ENCODE measurements at places on chromosomes 16 and 17.
A peak's percentile ranks its signal among the peaks of the same experiment; 100 is the strongest.

GRCh38 chr17:82865774-82866395, 26.1 kb upstream of the ZNF750 start:
- no peak for DNase-seq

GRCh38 chr17:77356109-77356689, 215.4 kb downstream of the SEC14L1 start:
- no peak for DNase-seq

DNA sequence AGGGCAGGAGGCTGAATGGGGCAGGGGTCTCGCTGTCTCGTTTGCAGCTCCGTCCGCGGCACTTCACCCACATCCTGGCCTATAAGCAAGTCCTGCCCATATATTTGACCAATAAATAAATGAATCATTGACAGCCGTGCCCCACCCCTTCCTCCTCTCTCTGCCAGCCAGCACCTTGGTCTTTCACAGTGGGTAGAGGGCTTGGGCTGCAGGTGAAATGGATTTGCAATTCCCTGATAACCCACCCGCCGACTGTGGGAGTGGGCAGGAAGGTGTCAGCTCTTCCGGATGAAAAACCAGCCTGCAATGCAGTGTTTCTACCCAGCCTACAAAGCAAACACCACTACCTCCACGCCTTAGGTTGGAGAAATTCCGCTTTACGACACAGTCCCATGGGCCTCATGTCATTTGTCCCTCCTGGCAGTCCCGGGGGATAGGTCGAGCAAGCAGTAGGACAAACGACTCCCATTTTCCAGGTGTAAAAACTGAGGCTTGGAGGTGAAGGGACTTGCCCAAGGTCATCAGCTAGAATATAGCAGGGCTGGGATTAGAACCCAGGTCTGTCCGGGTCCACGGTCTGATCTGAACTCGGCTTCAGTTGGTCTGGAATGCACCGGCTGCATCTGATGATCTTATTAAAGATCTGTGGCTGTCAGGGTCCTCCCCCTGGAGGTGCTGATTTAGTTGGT, 79.0 kb downstream of the ABCC1 start:
- no peak for DNase-seq

GRCh38 chr16:75343941-75344340, 89.4 kb downstream of the CFDP1 start:
- no peak for DNase-seq

DNA sequence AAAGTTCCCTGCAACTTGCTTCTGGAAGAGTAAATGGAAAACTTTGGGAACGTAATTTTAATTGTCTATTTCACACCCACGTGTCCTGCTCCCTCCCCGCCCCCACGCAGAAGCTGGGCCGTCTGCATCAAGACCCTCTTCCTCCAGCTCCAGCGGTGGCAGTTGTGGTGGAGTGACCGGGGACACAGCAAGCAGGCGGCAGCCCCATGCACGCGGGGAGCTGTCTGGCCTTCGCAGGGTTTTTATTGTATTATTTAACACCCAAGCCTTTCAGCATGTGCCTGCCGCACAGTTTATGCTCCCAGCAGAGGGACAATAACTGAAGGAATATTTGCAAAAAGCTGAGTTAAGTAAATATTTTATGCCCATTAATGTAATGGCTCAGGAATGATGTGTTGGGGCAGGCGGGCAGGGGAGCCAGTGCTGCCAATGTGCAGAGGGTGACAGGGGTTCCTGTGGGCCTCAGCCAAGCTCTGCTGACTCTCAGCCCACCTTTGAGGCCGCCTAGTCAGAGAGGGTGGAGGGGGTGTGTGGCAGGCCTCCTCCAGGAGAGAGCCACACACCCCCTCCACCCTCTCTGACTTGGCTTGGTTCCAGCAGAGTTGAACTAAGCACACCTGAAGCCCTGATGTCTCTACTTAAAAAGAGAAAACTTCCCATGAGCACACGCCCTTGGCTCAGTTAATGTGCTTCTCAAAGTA, 32.4 kb upstream of the ENPP7 start:
- DNase-seq: no peak

- DNase-seq: no peak
These were observed 161.0 kb downstream of the FTO start for GRCh38 chr16:53864819-53865493.

DNA sequence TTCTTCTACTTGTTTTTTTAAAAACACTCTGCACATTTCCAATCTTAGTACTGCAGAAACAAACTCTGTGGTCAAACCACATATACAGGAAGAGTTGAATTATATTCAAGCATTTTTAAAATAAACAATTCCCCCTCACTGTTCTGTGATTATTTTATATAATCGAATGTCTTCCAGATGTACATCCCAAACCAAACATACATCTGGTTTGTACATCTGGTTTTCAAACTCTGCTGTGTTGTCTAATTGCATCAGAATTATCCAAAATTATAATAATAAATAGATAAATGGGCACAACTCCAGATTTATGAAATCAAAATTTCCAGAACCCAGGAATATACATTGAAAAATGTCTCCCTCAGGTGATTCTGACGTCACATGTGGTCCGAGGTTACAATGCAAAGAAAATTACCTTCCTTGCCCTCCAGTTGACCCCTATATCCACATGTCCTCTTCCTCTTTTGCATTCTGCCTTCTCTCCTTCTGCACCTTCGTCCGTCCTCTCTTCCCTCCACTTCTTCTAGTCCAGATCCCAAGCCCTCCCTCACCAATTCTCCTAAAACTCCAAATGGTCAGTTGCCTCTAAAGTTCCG, 13.3 kb upstream of the CCDC144A start:
- DNase-seq: no peak

DNA sequence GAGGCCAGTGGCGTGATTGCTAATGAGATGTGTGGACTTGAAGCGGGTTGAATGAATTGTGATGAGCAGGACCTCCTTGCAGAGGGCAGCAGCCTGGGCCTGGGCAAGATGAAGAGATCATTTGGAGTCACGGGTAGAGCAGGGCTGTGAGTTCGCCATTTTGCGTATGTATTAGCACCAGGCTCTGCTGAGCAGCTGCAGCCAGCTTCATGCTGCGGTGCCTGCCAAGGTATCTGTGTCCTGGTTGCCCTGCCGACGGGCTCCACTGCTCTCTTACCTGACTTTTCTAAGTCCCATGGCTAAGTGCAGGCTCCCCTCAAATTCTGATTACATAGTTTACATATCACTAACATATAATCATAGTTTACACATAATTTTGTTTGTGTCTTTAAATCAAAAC, 295.7 kb downstream of the SNX29 start:
- no peak for DNase-seq

DNA sequence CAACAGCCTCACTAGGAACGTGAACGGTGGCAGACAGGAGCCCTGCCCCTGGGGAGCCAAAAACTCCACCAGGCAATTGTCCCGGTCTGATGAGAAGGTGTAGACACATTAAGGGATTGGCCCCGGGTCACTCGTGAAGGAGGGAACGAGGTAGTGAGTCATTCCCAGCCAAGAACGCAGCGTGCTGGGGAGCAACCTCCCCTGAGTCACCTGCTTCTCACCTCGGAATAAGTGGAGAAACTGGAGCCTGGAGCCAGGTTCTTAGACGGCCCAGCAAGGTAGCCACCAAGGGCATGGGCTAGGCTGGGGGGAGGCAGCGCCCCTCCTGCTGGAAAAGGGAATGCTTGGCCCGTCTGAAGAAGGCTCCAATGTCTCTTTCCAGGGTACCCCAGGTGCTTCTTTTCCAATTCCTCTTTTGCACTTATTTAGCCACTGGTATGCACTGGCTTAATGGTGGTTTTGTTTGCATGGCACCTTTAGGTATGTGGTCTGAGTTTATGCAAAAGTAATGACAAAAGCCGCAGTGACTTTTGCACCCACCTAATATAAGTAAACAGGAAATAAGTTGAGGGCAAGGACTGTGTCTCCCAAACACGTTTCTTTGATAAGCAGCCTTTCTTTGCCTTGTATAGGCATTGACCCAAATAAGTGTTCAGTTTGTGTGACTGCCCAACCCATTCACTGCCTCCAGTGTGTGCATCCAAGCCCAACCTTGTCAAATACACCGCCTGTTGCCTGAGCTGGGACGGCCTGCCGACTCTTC, 1.8 kb upstream of the HELZ start:
- peak; percentile 45 for DNase-seq

DNA sequence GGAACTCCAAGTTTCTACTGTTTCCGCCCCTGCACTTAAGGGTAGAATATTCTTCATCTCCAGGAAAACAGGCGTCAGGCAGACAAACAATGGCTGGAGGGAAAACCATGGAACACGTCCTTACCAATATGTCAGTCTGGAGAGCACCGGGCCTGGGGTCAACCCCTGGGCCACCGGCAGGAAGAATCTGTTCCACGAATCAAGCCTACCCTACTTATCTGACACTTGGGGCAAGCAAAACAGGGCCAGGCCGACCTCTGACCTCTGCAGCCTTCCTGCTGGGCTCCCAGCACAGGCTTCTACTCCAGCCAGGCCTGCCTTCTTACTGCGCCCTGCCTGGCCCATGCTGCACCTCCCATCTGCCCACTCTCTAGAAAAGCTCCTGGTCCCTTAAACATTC, 10.1 kb downstream of the VAC14 start:
- DNase-seq: no peak

GRCh38 chr16:85638695-85639409, 25.7 kb downstream of the GSE1 start:
- DNase-seq: no peak

GRCh38 chr16:89708481-89708931, 7.0 kb upstream of the SPATA2L start:
- DNase-seq: no peak

DNA sequence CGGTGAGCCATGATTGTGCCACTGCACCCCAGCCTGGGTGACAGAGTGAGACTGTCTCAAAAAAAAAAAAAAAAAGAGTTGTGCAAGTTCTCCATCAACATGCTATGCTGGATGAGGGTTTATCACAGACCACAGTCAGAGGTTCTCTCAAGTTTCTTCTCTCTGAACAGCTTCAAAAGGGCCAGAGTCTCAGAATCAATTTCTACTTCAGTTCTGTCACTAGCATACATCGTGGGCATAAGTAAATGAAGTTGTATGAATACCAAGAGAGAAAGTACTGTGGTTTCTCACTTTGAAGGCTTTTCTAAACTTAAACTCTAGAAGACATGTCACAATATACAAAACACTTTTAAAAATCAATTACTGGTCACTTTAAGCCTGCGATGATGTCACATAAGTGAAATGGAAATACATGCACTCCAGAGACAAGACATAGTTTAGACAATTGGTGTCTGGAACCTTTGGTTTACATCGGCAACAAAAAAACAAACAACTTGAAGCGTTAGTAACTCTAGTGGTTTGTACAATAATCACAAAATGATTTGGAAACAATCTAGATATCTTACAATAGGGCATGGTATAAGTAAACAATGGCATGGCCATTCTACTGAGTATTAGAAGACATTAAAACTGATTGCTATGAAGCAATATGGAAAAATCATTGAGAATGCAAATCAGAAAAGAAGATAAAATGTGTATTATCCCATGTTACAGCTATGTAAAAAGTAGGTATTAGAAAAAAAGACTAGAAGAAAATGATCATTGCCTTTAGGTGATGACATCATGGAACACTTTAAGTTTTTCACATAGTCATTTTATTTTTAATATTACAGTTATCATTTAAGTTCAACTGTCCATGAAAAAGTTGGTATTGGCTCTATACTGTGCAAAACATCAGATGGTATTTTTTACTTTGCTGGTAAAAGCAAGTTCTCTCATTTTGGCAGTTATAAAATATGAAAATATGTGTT, 232.3 kb downstream of the ZFHX3 start:
- DNase-seq: no peak

- no peak for DNase-seq
These were observed 45.6 kb downstream of the TBC1D26 start for GRCh38 chr17:15777717-15778116.
